ENCODE measurements at places on chromosomes 7 and 10.

DNA sequence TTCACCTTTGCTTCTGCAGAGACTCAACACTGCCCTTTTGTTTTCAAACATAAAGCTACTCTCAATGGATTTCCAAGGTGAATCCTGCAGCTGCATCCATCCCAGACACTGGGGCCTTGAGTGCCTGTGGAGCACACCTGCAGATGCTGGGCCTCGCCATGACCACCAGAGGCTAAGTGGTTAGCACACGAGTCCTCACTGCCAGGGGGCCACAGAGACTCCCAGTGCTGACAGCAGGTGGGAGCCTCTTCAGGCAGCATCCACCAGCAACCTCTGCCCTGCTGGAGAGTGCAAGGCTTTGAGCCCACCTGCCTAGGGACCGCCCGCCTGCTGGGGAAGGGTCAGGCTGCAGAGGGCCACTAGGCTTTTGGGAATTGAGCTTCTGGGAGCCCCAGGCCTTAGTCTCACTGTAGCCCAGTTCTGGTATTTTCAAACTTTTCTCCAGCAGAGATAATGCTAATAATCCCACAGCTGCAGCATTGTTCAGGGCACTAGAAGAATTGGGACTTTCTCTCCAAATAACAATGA lies 9.4 kb upstream of the HPS1 start:
- DNase-seq = no peak

DNA sequence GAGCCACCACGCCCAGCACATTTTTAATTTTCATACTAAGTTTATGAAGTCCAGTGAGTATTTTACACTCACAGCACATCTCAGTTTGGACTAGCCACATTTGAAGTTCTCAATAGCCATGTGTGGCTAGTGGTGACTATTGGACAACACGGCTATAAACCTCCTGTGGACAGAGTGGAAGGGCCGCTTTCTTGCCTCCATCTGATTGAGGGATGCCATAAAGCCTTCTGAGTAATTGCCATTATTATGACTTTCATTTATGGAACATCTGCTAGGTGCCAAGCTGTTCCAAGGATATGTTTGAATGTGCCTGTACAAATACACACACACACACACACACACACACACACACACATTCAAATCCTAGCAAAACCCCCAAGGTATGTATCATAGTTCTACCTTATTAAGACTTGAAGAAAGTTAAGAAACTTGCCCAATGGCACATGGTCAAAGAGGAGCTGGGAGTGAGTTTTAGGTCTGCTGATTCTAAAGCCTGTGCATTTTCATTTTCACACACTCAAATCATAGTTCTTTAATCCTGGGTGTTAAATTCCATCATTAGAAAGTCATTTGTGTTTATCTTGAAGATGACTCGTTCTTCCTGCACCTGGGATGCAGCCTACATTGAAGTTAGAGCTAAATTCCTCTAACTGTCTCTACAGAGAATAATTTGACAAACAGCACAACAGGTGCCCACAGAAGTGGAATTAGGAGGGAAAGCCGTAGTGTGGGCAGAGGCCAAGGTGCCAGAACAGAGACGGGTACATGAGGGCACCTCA lies 143.3 kb downstream of the PKD1L1 start:
- DNase-seq = no peak

GRCh38 chr7:47500103-47500563 lies 81.8 kb downstream of the TNS3 start:
- DNase-seq = no peak

- DNase-seq = no peak
Measured at GRCh38 chr10:82472406-82473335, 597.7 kb downstream of the NRG3 start.

DNA sequence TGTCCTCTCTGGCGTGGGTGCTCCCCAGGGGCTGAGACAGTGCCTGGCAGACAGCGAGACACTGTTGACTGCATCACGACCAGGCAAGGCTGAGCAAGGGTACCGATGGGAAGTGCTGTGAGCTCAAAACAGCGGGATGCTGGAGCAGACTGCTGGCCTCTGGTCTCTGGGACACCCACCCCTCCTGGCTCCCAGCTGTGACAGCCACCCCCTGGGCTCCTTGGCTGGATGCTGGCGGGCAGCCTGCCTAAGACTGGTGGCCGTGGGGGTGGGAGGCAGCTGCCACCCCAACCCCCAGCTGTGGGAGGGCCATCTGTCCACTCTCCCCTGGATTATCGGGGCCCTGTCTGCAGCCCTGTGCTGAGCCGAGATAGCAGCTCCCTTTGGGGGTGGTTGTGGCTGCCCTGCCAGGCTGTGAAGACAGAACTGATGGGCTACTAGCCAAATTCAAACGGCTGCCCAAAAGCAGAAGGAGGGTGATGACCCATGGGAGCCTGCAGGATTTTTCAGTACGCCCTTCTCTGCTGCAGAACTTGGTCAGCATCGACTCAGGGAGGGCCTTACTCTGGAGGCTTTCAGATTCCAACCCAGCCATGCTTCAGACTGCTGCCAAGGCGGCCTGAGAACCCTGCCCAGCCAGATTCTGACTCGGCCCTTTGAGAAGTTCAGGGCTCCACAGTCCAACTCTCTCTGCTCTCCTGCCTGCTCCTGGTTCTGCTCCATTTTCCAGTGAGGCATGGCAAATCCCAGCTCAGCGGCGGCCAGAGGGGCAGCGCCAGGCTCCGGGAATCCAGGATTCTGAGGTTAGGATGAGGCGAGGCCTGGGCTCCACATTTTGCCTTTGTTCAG lies 125.3 kb downstream of the NEURL1 start:
- no peak for DNase-seq

GRCh38 chr10:92989250-92989649 lies 71.3 kb upstream of the CYP26C1 start:
- DNase-seq = no peak

GRCh38 chr10:71697938-71698709 lies 21.5 kb downstream of the C10orf105 start:
- no peak for DNase-seq

GRCh38 chr7:8615019-8615418 lies 181.6 kb downstream of the NXPH1 start:
- DNase-seq = no peak

- no peak for DNase-seq
Measured at GRCh38 chr7:96346293-96346953, 24.5 kb upstream of the SLC25A13 start.

DNA sequence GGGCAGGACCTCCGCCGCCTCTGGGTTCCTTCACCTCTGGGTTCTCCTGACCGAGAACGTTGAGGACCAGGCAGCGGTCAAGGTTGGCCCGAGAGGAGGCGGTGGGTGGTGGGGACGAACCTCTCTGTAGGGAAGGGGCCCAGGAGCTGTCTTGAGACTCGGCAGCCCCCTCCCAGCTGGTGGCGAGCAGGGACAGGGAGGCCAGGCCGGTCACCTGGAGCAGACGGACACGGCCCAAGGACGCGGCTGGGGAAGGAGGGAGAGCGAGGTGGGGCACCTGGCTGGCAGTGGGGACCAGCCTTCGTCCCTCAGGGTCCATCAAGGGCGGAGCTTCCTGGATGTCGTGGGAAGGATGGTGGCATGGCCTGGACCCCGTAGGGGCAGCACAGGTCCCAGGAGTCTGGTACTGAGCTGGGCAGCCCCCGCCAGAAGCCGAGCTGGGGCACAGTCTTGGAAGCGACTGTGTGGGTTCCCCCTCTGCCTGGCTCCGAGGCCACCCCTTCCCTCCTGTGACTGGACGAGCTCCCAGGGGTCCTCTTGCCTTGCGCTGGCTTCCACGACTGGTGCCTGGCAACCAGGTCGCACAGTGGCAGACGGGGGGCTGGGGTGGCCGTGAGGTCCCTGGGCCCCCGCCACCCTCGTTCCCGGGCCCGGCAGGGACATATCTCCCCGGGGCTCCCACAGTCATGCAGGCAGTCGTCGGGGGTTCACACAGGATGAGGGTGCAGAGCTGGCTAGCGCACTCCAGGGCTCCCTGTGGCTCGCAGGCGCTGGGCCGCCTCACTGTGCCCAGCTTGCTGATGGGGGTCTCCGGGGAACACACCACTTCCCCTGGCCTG lies 89.9 kb downstream of the DNAJB6 start:
- no peak for DNase-seq

- DNase-seq = peak; percentile 15
Measured at GRCh38 chr7:33185786-33186185, 56.4 kb downstream of the BBS9 start.

GRCh38 chr10:7767209-7767608 lies 20.6 kb downstream of the KIN start:
- DNase-seq = no peak

- DNase-seq = no peak
Measured at GRCh38 chr10:7550013-7550412, 116.8 kb downstream of the ITIH5 start.

- no peak for DNase-seq
Measured at GRCh38 chr10:126434235-126434634, 46.0 kb upstream of the ADAM12 start.

- DNase-seq = no peak
Measured at GRCh38 chr7:156460858-156461627, 179.5 kb upstream of the RNF32 start.

DNA sequence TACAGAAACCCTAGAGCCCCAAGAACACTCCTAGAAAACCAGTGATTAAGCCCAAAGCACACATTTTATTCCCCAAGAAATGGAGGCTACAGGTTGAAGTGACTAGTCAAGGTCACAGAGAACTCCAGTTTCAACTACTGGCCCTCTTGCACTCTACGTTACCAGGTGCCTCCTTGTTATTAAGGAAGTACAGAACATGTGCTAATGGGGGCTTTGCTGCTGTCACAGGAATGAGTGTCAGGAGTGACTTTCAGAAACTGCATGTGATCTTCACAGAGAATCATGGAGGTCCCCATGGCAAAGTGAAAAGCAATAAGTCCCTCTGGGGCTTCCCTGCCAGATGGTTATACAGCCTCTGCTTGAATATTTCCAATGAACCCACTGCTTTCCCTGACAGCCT lies 19.3 kb downstream of the JAZF1 start:
- DNase-seq = no peak

- peak; percentile 22 for DNase-seq
Measured at GRCh38 chr10:1379601-1380000, 323.4 kb downstream of the WDR37 start.

GRCh38 chr10:71766717-71767419 lies 6.5 kb downstream of the VSIR start:
- DNase-seq = no peak

DNA sequence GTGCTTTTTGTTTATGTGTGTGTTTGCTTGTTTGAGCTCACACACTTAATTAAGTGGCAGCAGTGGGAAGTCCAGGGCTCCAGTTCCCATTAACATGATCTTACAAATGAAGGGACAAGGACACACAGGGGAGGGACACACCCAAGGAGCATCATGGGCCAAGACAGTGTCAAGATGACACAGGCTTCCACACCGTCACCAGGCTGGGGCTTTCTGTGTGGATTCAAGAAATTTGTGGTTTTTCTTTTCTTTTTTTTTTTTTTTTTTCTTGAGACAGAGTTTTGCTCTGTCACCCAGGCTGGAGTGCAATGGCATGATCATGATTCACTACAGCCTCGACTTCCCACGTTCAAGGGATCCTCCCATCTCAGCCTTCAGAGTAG lies 173.6 kb downstream of the KIAA1217 start:
- DNase-seq = no peak

GRCh38 chr10:125226005-125226404 lies 65.6 kb upstream of the CTBP2 start:
- no peak for DNase-seq

DNA sequence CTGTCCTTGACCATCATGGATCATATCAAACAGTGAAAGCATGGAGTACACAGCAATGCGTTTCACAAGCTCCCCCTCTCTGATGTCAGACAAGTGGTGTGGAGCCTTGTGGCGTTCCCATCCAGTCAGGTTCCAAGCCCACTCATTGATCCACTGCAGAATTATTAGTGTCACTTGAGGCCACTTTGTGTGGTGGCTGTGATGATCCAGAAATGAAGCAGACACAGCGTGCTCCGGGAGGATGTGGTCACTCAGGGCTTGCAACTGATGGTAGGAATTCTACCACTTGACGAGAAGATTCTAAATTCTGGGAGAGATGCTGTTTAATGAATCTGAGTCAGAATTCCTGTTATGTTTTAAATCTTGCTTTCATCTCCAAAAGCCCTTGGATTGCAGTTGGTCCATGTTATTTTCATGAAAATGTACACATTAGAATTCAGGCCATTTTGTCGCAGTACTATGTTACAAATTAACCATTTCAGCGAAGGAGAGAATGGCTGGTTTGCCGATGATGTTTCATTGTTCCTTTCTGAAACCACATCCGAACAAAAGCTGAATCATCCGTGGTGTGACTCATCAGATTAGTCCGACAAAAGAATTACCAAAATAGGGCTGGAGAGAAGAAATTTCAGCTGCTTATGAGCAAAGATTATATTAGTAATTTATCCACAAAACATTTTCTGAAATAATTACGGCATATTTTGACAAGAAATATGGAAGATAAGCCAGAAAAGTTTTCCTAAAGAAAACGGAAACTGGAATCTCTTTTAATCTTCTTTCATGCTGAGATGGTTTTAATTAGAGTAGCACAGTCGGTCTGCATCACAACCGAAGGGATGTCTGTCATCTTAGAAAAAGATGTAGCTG lies 48.1 kb downstream of the INSYN2A start:
- no peak for DNase-seq

GRCh38 chr7:81469153-81469868 lies 300.5 kb downstream of the HGF start:
- DNase-seq = no peak

DNA sequence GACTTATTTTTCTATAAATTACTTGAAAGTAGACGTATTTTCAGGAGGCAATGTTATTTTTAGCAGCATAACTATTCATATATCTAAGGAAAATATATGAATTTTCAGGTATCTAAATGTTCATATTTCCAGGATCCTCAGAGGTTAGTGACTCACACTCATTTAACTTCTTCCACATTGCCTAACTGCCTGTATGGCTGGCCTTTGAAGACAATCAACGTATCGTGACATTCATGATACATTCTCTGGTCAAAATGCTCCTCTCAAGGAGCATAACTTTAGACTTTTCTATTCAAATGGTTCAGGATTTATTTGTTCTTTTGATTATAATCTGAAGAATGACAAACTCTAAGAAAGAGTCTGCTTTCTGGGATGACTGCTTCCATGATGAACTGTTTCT lies 89.3 kb downstream of the SEMA3C start:
- DNase-seq = no peak

- no peak for DNase-seq
Measured at GRCh38 chr10:80460399-80461207, 6.5 kb downstream of the TSPAN14 start.

DNA sequence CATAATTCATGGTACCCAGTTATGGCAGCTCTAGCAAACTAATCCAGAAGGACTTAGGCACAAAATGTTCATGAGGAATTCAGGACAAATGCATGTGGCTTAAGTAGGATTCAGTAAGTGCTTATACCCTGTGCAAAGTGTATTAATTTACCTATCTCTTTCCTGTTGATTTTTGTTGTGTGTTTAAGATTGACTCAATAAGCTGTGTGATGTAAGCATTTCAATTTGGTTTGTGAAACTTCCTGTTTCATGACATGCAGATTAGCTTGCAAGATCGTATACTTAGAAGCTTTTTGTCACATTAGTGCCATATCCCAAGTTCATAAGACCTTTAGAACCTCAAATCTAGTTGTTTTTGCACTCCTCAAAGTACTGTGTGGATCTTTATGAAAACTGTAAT lies 416.7 kb downstream of the ARL4A start:
- no peak for DNase-seq
